ENCODE measurements at places on chromosomes 11 and 22. TPM values are rescaled to one million over a fixed set of nuclear protein-coding genes. Genes with fewer than 3 reads are reported as not detected.

- no peak for DNase-seq
These were observed 40.5 kb downstream of the IL18BP start for GRCh38 chr11:72039031-72039855.

Gene OR51E2
- not detected for total RNA-seq

Gene TBRG1
- 16.4 TPM for total RNA-seq

Gene SCN2B
- total RNA-seq = not detected

DNA sequence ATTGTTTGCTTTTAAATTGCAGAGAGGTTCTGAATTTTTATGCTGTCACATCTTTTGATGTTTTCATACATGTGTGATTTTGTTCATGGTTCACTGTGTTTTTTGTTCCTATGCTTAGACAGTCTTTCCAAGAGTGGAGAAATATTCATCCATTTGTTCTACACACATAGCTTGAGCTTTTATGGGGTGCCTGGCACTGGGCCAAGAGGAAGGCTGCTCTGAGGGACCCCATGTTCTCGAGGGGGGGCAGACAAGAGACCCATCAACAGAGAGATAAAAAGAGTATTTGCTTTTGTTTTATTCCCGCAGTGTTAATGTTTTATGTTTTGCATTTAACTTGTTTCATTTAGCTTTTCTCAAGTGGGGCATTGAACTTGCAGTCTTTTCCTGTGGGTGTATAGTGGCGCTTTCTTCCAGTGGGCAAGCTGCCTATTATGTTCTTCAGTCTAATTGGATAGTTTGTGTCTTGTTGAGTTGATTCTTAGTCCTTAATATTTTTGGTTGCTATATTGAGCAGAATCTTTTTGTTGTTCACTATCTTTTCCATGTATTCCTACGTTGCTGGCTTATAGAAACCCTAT is 57.7 kb downstream of the CABIN1 start:
- DNase-seq = no peak

DNA sequence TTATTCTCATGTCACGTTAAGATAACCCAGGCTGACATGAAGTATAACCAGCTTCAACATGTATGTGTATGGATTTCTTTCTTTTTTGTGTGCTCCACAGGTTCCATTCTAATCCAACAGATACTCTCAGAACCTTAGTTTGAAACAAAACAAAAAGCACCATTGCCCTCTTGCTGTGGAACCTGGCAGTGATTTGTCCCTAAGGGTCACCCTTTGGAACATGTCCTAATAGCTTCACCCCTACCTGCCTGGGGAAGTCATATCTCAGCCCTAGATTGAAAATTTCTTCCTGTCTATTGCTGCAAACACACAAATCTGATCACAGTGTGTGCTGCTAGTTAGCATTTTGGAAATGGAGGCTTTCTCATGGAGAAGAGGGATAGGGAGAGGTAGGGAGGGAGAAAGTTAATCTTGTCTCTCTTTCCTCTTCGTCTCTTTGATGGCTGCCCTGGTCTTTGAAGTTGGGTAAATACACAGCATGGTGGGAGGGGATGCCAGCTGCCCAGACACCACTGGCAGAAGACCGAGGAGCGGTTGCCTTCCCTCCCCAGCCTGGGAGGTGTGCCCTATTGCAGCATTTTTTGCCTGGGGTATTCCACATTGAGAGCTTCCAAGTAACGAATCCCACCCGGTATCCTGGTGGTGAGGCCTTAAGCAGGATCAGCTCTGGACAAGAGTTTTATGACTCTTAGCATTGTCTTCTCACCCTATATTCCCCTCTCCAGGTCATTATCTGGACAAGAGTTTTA is 11.6 kb upstream of the CADM1 start:
- no peak for DNase-seq

DNA sequence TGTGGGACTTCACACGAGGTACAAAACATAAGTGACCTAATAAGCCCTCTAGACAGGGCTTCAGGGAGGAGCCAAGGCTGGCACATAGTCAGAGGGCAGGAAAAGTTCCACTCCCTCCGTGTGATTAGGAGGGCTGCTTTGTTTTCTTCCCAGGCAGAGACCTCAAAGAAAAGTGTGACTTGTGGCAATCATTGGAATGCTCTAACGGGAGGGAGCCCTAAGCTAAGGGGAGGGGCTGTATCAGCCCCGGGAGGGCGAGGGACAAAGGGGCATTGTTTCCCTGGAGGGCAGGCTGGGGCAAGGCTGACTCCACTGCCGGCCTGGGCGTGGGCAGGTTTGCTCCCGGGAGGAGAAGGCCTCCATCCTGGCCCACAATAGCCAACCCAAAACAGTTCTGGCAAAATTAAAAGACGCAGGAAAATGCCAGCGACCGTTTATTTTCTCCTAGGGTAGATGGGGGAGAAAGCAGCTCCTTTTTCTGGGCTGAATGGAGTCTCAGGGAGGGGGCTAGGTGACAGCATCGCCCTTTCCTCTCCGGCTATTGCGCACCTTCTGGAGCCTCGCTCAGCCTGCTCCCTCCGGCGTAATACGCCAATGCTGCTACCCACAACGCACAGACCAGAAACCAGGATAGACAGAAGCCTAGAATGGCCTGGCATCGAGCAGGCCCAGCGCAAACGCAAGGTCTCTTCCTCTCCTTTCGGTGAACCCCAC is 60.2 kb downstream of the ENDOD1 start:
- no peak for DNase-seq

Gene GGT5
- total RNA-seq = 15.0 TPM
